Stimulated activated CD8-positive, alpha-beta memory T cell treated with anti-CD3 and anti-CD28 coated beads, Interleukin-7, amount 100 ng/mL, for 24 hours (primary cell): ENCODE measurements at places on chromosomes 16 and 17.

DNA sequence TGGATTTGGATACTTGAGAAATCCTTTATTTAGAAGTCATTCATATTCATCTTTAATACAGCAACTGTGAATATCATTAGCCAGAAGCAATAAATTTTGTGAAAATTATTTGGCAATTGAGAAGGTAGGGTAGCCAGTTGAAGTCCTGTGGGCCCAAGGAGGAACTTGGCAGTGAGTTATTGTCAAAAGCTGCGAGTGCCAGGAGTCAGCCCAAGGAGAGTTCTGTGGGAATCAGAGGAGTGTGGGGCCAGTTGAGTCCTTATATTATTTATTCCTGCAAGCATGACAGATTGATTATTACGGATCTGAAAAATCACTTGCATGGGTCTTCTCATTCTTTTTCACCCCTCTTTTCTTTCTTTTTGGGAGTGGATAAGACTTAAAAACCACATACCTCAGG, 38.3 kb downstream of the PRKCA start:
- no peak for DNase-seq

- DNase-seq = no peak
Observed at GRCh38 chr16:63496282-63496681, 1460.0 kb upstream of the CDH8 start.

DNA sequence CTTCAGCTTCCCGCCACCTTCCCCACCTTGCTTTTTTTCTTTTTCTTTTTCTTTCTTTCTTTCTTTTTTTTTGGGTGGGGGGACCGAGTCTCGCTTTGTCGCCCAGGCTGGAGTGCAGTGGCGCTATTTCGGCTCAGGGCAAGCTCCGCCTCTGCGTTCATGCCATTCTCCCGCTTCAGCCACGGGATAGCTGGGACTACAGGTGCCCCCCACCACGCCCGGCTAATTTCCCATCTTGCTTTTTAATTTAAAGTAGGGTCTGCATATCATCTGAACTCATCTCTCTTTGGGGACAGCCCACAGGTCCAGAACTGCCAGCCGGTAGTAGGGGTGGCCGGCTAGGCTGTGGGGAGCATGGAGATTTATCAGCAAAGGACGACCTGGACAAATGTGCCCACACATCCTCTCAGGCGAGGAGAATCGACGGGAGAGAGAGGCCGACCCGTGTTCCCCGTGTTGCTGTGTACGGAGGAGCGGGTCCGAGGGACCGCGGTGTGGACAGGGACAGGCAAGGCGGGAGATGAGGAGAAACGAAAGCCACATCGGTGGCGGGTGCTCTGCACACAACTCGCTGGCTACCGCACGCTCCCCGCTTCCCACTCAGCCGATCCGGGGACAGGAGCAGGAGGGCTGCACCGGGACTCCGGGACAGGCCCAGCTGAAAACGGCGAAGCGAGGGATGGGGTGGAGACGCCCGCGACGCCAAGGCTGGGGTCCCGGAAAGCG, 2.4 kb downstream of the MT1M start:
- DNase-seq = no peak

- no peak for DNase-seq
Observed at GRCh38 chr16:54193665-54194333, 92.8 kb downstream of the IRX3 start.

DNA sequence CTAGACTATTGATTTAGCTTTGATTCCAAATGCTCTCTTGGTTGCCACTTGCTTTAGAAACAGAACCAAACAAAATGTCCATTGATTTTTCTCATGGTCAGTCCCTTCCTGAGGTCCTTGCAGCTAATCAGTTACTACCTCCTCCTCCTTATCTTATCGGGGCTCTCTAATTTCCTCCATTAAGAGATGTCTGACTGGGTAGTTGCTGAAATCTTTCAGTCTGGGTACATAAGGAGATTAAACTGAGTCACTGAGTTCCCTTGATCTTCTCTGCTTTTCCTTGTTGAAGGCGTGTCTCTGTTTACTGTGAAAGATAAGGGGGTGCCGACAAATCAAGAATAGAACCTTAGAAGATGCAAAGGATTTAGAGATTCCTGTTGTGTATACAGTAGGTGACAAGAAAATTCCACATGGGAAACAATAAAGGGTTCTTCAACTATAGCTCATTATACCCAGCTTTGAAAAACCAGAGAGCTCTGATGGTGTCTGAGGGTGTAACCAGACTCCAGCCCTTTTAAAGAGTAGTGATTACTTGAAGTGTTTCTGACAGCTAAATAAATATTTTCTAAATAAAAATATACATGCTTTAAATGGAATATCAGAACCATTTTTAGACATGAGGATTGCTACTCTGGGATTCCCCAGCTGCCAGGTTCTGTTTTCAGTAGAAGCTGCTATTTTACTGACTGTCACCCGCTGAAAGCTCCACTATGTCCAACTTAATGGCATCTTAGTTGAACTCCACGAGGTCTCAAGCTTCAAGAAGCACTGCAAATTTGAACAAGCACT, 791.3 kb upstream of the SOX9 start:
- DNase-seq = no peak

DNA sequence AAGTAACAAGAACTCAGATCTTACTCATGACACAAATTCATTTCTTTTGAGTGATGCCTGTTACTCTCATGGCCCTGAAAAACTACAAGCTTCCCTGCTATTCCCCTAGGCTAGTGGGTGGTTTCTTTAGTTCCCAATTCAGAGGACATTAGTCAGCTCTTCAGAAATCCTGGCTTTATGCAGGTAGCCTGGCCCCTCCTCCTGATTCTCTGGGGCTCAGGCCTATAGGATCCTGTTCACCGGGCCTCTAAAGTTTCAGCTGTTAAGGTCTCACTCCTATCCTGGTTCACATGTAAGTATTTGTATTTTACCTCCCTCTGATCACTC, 87.3 kb upstream of the IRX5 start:
- DNase-seq = no peak

GRCh38 chr17:14942526-14943190, 322.5 kb downstream of the PMP22 start:
- DNase-seq = no peak

- DNase-seq = no peak
Observed at GRCh38 chr16:11219178-11219577, 36.8 kb downstream of the SOCS1 start.

DNA sequence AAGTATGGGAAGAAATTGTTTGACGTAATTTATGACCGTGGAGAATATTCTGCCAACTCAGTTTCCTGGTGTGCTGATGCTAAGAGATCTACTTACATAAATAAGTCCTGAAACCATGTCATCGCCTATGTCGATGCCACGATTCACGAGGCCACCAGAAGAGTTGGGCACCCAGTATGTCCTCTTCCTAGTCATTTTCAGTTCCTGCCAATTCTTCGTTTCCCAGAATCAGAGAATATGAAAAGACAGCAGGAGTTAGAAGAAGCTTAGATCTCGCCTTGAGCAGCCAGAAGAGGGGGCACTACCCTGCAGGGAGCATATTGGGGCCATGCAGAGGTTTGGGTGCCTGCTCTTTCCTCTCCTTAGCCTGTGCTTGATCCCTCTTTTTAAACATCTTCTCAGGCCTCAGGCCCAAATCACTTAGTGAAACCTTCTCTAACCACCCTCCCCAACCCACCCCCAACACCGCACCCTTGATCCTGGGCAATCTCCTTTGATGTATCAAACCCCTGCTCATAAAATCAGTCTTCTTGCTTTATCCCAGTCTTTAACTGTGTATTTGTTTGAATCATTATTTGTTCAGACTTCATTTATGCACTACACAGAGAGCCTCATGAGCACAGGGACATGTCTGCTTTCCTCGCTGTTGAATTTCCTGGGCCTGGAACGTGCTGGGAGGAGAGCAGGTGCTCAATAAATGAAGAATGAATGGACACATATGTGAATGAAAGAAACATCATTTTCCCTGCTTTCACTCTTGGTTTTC, 12.2 kb upstream of the LONP2 start:
- DNase-seq = no peak

GRCh38 chr17:14261406-14261805, 24.7 kb upstream of the CDRT15 start:
- DNase-seq = no peak

DNA sequence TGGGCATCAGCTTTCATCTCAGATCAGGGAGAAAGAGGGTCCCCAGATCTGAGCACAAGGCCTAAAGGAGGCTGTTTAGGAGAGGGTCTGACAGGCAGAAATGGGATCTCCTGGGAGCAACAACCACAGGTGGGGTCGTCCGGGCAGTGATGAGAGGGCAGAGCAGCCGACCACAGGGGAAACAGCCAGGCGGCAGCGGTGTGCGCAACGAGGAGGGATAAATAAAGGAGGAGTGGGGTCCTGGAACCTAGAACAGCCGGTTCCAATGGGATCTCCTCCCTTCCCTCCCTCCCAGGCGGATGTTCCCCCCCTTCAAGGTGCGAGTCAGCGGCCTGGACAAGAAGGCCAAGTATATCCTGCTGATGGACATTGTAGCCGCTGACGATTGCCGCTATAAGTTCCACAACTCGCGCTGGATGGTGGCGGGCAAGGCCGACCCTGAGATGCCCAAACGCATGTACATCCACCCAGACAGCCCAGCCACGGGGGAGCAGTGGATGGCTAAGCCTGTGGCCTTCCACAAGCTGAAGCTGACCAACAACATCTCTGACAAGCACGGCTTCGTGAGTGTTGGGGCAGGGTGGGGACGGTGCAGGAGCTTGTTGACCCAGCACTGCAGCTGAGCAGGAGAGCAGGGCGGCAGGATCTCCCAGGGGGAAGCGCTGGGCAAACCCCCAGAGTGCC, 1.9 kb downstream of the TBX2 start:
- no peak for DNase-seq

GRCh38 chr17:36705874-36706731, 104.7 kb downstream of the MRM1 start:
- no peak for DNase-seq

DNA sequence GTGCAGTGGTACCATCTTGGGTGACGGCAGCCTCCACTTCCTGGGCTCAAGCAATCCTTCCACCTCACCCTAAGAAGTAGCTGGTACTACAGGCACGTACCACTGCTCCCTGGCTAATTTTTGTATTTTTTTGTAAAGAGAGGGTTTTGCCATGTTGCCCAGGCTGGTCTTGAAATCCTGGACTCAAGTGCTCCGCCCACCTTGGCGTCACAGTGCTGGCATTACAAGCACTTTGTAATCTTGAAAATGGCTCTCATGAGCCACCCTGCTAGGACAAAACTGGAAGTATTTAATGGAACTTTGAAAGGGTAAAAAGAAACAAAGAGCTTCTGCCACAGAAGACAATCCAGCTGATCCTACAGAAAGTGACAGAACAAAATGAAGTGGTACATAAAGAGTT, 9.2 kb downstream of the SUMO2 start:
- DNase-seq = no peak

DNA sequence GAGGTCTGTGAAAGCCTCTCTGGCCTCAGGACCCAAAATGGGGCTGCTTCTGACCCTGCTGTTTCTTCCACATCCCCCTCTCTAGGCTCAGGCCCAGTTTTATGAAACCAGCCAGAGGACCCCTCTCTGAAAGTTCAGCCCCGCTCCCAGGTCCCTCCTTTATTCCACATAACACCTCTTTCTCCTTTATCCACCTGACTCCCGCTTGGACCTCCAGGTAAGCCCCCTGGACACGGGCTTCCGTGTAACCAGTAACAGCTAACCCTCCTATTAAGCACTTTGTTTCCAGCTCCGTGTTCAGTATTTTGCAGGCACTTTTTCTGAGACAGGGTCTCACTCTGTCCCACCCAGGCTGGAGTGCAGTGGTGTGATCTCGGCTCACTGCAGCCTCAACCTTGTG, 37.4 kb downstream of the PSME3IP1 start:
- no peak for DNase-seq
